ENCODE measurements at places on chromosomes 1 and 21.

DNA sequence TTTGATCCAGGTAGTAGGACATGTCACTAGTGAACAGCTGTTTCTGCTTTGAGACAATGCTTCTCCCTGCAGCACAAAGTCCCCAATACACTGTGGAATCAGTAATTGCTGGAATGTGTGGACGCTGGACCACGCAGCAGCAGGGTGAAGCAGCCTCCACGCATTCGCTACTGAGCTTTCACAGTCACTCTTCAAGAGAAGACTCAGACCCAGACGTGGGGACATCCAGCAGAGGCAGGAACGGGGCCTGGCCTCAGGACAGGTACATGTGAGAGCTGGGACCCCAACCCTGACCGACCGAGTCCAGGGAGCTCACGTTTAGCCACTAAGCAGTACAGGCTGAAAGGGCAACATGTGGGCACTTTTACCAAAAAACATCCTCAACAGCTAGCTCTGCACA is 34.1 kb upstream of the PRDM15 start:
- DNase-seq: no peak

GRCh38 chr1:61781151-61781550 is 38.9 kb downstream of the PATJ start:
- no peak for DNase-seq

- peak; percentile 75 for DNase-seq
Measured at GRCh38 chr1:176897350-176898236, 266.9 kb downstream of the ASTN1 start.

- DNase-seq: no peak
Measured at GRCh38 chr1:34790985-34791384, 1.8 kb upstream of the GJA4 start.

DNA sequence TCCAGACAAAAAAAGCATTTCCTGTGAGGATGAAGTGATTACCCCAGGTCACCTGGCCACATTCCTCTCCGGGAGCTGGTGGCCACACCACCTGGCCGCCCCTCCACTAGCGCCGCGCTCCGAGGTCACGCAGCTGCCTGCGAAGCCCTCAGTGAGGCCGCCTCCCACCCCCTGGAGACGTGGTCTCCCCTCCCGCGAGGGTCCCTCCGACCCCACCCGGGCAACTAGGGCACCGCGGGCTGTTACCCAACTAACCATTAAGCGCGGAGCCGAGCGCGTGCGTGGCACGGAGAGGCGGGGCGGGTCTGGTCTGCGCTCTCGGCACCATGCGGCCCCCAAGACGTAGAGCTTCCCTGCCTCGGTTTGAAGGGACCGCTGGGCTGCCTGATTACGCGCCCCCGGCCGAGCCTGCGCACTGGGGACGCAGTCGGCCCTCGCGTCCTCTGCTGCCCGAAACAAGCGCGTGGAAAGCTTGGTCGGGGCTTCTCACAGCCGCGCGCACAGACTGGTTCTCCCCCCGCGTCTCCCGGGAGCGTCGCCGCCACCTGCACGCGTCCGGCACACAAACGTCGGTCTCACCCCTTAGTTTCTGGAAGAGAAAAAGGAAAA is 106.5 kb downstream of the SLC16A1 start:
- peak; percentile 40 for DNase-seq

DNA sequence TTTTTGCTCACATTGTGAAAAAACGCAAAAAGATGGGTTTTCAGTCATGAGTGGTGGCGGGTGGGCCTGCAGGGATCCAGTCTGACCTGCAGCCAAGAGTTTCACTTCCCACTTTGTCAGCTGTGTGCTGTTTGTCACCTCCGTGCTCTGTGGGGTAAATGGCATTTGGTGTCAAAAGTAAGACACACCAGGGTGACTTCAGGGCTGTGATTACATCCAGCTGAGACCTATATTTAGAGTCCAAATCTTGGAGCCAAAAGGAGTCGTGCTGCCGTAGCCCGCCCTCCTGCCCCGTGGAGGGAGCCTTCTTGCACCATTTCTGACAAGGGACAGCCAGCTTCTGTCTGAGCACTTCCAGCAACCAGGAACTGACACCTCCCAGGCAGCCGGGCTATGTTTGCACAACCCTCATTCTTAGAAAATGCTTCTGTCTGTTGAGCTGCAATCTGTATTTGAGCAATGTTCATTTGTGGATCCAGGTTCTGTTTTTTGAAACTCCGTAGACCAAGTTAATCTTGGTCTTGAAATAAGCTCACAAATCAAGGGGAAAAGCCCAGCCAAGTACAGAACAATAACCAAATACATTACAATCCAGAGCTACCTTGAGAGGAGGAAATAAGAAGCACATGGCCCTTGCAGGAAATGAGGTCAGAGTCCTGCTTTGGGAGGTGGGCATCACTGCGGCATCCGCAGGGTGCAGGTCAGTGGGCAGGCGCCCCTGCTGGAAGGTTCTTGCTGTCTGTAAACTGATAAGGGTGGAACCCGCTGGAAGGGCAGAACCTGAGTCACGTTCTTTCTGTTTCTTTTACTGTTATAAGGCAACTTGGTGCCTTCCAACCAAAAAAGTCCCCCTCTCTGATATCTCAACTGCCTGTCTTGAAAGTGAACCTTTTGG is 14.4 kb downstream of the ABCG1 start:
- peak; percentile 56 for DNase-seq

GRCh38 chr21:31914472-31914871 is 41.7 kb downstream of the HUNK start:
- DNase-seq: no peak

GRCh38 chr1:199690496-199690895 is 337.0 kb upstream of the NR5A2 start:
- DNase-seq: no peak

- no peak for DNase-seq
Measured at GRCh38 chr1:58649555-58649954, 50.3 kb downstream of the MYSM1 start.

- DNase-seq: peak; percentile 21
Measured at GRCh38 chr1:36796106-36796590, 238.2 kb downstream of the GRIK3 start.

- peak; percentile 100 for DNase-seq
Measured at GRCh38 chr1:153963030-153963849, at the start of gene SLC39A1. TSS of gene SLC39A1 (minus strand) at chr1:153963537. CDS start at chr1:153962715, 822 bp downstream.

DNA sequence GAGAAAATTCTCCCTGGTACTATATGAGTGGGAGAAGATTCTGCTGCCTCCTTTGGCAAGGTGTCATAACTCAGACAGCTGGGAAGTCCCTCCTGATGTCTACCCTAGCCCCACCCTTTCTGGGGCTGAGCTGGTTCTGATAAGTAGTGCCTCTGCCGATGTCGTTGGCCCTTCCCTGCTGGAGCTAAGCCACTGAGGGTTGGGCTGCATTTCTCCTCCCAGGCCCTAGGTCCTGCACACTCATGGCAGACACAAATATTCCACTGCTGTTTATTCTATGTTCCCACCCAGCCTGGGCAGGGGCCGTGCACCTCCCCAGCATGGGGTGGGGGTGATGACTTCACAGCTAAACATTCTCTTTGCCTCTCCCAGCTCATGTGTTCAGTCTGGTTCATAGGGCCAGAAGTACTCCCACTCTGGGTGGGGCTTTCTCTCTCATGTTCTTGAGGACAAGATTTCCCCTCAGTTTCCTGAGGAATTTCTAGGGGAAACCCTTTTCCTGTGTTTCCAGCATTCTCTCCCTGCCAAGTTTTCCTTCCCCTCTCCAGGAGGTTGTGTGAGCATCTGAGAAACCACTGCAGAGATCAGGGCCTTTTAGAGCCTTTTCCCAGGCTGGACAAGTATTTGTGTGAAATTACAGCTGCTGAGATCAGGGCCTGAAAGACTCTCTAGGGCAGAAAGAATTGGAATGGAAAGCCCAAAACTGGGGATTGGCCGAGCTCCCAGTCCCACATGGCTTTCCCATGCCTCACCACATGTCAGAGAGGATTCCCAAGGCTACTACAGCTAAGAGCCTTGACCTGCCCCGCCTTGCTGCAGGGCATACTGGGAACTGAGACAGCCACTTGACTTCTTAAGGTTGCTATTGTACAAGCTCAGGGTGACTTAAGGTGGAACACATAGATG is 66.2 kb downstream of the ATP2B4 start:
- no peak for DNase-seq

DNA sequence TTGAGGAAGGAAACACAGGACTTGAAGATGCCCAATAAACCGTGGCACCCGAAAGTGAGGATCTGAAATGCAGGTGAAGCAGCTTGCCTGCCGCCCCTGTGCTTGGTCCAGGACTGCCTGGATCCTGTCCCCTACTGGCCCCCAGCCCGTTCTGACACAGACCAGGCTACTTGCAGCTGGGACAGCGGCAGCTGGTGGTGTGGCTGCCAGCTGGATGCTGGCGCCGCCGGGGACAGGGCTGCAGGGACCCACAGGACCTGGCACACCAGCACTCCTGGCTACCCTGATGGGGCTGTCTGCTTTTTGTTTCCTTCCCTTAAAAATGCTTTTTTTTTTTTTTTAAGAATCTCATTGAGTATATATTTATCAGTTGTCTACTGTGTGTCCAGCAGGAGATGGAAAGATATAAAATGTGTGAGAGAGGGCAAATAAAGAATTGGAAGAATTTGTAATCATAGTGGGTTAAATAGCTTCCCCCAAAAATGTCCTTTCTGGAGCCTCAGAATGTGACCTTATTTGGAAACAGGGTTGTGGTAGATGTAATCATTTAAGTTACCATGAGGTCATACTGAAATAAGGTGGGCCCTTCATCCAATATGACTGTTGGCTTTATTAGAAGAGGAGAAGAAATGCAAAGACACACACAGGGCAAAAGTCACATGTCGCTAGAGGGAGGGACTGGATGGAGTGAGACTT is 165.6 kb downstream of the DSCAM start:
- DNase-seq: no peak

- no peak for DNase-seq
Measured at GRCh38 chr1:193799371-193799770, 613.0 kb upstream of the B3GALT2 start.

DNA sequence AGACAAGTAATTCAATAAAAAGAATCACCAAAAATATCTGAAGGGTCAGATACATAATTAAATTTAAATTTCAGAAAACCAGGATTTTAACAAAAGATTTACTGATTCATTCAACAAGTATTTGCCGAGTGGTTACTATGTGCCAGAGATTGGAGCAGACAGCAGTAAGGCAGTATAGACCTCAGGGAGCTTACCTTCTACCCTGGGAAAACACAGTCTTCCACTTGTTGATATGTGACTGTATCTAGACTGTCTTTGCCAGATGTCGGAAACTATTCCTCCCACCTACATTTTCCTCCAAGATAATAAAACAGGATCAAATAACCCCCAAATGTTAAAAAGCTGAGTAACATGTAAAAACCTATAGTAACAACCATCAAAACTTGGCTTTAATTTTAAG is 6.2 kb downstream of the HNRNPR start:
- no peak for DNase-seq

DNA sequence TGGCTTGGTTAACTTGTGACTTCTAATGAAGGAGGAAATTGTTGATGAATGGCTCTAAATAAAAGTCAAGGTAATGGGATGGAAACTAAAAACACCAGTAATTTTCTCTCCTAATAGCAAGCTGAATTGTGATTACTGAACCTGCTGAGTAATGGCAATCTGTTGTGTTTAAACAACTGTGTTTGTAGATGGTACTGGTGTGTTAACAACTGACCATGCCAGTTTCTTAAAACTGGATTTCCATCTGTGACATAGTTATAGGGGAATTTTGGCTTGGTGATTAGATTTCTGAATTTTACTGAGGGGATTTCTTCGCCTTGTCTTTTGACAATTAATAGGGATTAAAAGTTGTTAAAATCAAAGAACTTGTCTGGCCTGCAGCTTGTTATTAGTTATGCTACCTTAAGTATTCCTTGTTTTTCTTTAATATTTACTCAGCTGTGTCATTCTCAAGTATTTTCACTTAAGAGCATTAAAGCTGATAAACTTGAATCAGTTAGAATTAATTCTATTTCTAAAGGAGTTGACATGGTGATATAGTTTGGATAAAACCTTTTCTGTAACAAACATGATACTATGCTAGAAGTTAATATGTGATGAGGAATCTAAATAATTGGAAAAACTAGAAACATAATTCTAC is 7.9 kb upstream of the ERO1B start:
- DNase-seq: no peak

DNA sequence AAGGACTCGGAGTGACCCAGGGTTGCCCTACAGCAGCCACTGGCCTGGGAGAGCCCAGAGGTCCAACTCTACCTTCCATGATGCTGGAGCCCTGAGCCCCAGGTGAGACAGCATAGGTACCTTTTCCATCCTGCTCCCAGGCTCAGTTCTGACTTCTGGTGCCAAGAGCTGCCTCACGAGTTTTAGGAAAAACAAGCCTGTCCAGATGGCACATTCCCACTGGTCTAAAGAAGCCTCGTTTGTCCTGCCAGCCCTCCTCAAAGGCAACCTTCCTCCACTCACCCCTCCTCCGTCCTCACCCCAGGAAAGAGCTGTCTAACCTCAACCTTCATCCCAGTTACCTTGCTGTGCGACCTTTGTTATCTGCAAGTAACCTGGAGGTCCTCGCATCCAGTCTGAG is 53.5 kb upstream of the PRELP start:
- DNase-seq: no peak

Measured in NCI-H345 (cell line).